ENCODE measurements at places on chromosomes 16 and 17.

GRCh38 chr17:62110923-62111484 lies 45.9 kb upstream of the MED13 start:
- no peak for DNase-seq

GRCh38 chr17:42553161-42553818 lies 567 bp downstream of the HSD17B1 start:
- no peak for DNase-seq

DNA sequence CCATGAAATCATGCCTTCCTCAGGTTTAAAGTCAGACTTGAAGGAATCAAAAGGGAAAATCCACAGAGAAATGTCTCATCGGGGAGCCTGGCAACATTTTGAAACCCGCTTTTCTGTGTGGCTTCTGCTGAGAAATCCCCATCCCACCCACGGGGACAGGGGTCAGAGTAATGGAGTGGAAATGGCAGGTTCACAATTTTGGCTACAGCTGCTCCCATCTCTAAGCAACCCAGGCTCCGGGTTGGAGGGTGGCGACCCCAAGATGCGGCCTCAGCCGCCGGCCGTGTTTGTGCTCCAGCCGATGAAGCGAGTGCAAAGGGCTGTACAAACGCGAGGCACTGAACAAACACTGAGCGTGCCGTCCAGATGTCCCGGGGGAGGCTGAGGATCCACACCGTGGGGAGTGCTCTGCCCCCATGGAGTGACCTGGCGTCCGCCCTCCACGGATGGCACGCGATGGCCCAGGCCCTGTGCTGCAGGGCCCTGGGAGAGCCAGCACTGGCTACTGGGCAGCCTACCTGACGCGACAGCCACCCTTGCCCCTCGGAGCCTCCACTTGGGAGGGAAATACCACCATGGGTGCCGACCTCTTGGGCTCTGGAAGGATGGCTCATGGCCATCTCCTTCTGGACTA lies 22.2 kb downstream of the SLC43A2 start:
- DNase-seq = no peak

- DNase-seq = no peak
Observed at GRCh38 chr16:54231336-54231735, 55.3 kb downstream of the IRX3 start.

DNA sequence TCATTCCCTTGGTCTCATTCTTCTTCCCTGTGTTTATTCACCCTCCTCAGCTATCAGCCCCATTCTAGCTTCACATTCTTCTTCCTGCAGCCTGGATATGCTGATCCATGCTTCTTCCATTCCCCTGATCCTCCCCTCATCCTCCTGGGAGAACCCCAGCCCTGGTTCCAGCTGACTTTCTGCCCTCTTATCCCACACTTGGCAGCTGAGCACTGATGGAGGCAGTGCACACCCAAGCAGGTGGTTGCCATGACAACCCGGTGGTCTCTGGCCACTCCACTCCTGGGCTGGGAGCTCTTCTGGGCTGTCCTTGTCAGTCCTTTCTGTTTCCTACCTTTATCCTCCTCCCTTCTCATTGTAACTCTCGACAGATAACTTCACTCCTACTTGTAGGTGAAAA lies 16.7 kb upstream of the TUBG2 start:
- no peak for DNase-seq

DNA sequence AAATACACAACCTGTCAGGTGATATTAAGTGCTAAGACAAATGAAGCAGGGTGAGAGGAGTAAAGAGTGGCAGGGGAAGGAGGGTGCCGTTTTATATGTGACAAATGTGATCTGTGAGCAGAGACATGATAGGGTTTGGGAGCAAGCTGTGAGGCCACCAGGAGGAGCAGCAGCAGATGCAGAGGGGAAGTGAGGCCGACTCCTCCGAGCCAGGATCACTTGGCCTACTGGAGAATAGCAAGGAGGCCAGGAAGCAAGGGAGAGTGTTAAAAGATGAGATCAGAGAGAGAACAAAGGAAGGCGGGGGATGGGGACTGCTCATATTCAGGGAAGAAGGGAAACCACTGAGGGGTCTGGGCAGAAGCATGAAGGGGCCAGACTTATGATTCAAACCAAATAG lies 129.4 kb downstream of the TANGO6 start:
- no peak for DNase-seq

DNA sequence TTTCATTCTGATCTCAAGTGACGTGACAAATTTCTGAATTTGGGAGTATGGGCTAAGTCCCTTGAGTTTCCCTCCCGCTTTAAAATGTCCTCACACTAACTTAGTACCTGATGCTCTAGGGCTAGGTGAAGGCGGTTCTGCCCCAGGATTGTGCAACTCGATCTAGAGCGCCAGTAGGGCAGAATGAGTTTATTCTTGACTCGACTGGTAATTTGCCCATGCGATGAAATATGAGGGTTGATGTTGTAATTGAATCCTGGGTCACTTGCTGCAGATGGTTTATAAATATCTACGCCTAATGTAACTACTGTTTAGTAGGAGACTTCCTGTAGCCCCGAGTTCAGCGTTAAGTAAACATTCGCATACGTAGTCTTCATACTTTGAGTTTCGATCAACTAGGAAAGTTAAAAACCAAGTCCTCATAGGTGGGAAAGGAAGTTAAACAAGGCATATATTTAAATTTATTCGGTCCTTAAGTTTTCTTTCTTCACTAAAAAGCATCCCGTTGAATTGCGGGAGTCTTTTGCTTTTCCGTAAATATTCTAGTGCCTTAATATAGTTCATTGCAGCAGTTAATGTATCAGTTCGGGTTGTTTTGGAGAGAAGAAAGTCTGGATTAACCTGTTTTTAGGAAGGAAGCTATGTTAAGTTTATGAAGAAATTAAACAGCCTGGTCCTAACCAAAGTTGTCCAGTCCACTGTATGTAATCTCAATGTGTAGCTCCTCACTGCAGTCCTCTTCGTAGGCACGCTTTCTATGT lies 1.6 kb downstream of the CTCF start:
- DNase-seq = peak; percentile 18

DNA sequence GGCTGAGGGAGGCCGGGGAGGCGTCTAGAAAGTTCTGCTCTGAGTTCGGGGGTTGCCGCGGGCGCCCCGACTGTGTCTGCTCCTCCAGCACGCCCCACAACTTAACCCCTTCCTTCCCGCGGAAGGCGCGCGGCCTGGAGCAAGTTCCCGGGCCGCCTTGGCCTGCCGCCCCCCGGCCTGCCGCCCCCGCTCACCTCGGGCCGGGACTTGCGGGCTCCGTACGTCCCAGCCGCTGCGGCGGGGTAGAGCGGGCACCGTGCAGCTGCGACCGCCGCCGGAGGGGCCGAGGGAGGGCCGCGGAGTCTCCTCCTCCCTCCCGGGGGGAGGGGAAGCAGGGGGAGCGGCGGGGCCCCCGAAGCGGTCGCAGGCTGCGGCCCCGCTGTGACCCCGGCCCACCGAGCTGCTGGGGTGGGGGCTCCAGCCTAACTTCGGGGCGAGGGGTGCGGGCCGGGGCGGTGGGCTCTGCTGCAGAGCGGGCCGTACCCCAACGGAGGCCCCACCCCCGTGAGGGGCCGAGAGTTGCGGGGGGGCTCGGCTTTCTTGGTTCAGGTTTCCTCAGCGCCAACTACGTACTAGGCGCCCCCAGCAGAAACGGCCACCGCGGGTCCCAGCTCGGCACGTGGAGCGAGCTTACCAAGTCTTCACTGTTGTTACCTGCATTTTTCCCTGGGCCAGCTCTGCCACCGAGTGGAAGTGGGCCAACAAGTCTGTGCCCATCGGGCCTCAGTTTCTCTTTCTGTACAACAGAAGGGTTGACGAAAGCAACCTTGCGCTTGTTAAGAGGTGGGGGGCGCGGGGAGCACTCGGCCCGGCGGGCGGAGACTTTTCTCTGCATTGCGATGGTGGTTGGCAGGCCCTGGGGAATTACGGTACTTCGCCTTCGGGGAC lies at the start of gene CCDC102A:
Gene CCDC102A, minus strand, starts transcription at position 266 of the 888 bp plus-strand sequence. CDS start 7,394 bp downstream, outside the sequence.
- no peak for DNase-seq

GRCh38 chr16:65289022-65289421 lies 167.2 kb upstream of the CDH11 start:
- no peak for DNase-seq

DNA sequence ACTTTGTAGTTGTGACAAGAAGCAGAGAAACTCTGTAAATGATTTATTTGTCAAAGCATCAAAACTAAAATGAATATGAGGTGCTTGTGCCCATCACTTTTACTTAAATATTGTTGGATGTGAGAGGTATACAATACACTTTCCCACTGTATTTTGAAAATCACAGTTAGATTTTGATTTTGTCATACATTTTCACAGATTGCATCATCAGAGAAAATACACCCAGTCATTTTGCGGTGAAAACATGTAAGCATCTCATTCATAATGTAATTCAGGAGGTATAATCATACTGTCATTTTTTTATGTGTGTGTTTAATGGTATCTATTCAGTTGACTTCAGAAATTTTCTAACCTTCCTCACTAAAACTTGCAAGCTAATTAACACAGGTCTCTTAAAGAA lies 11.3 kb downstream of the ZNF207 start:
- no peak for DNase-seq

GRCh38 chr16:15523092-15523541 lies 88.7 kb downstream of the BMERB1 start:
- DNase-seq = no peak

DNA sequence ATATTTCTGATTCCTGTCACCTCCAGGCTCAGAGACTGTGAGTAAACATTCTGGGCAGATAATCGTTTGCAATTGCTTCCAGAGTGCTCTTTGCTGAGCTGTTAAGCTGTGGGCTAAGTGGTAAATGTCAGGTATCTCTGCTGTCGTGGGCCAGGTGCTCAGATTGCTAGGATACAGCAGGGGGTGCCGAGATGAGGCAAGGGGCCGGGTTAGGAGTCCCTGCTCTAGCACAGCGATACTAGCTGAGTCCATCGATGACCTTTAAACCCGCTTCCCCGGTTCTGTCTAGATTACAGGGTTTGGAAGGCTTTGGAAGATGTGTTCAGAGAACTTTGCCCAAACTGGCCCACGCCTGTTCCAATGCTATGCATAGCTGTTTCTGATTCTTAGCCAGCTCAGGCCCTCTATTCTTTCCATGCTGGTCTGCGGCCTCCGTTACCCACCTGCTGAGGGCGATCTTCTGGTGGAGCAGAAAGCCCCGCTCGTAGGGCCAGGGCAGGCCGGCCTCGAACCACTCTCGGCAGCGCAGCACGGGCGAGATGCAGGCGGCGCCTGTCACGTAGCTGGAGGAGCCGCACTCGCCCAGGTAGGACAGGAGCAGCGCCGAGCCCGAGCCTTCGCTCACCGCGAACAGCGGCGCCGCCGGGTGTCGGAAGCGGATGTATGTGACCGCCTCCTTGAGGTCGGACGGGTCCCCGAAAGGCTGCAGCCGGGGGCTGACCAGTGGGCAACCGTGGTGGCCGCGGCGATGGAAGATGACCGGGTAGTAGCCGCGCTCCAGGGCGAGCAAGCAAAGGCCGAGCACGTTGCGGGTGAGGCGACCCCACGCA lies 979 bp downstream of the ABHD15 start:
- no peak for DNase-seq

- no peak for DNase-seq
Observed at GRCh38 chr17:38746849-38747462, 1.2 kb downstream of the PCGF2 start.

DNA sequence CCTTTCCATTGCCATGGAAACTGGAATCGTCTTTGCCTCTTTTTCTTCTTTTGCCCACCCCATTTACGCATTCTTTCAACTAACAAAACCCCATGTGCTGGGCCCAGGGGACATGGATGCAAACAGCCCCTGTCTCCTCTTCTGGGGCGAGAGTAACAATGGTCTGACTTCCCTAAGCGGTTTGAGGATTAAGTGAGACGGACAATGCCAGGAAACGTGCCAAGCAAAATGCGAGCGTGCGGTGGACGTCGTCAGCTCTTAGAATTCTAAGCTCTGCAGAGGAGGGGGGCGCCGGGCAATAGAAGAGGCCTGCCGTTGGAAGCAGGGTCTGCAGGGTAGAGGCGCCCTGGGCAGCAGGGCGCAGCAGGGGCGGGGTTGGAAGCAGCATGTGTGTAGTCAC lies 42.4 kb upstream of the JPH3 start:
- DNase-seq = no peak

GRCh38 chr17:78947235-78948149 lies 22.3 kb upstream of the TIMP2 start:
- no peak for DNase-seq

DNA sequence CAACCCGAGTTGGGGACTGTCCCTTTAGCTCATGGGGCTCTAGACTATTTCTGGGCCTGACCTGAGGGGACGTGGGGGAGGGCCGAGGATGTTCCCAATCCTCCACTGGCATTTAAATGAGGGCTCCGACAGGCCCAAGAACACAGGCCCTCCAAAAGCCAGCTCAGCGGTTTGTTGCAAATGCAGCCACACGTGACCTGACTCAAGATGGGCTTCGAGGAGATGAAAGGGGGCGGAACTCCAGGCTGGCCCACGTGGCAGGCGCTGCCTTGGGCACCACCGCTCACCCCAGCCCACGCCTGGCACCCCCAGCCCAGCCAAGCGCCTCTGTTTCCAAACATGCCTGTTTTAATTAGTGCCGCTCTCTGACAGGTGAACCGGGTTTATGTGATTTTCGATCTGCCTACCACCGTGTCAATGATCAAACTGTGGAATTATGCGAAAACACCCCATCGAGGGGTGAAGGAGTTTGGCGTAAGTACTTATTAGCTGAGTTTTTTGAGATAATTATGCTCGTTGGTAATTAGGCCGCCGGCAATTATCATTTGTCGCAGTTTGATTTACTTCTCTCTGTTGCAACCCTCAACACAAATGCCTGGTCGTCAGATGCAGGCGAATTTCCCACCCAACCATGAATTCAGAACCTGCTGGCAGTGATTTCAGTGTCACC lies 226.7 kb downstream of the KATNIP start:
- no peak for DNase-seq

- DNase-seq = no peak
Observed at GRCh38 chr17:47785538-47786123, 36.0 kb downstream of the OSBPL7 start.

GRCh38 chr16:87043231-87044031 lies 273.8 kb downstream of the C16orf95 start:
- no peak for DNase-seq

GRCh38 chr16:26196802-26197201 lies 505.0 kb downstream of the HS3ST4 start:
- DNase-seq = no peak

DNA sequence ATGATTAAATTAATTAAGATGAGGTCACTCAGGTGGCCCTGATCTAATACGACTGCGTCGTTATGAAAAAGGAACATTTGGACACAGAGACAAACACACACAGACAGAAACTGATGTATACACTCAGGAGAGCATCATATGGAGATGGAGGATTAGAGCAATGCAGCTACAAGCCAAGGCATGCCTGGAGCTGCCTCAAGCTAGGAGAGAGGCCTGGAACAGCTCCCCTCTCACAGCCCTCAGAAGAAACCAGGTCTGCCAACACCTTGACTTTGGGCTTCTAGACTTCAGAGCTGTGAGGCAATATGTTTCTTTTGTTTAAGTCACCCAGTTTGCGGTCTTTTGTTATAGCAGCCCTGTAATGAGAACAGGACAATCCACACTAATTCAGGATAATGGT lies 318.9 kb downstream of the HS3ST3B1 start:
- no peak for DNase-seq

Data from left renal pelvis (tissue), 4 donors.